ENCODE measurements at places on chromosomes 5 and 9.

DNA sequence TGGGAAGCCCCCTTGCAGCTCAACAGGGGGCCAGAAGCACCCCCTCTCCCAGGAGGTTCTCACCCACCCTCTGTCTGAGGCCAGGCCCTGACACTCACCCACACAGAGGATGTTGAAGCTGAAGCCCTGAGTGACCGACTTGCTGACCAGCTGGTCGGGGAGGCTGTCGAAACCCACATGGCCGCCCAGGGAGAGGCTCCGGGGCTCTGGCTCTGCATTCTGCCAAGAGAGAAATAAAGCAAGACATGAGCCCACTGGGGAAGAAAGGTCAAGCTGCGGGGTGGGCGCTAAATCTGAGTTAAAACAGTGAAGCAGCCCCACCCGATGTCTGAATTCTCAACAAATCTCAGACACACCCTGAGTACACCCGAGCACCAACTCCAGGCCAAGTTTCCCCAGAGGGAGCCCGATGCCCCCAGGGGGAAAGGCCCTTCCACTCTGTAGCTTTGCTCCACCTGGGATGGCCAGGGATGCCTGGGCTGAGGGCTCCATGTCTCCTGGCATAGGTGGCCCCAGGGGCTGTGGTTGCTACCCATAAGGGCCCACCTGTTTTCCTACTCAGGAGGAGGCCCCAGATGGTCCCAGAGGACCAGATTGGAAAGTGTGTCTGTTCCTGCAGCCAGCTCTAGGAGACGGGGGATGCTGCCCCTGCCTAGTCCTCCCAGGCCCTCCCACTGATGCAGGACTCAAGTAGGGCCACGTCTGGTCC lies 11.6 kb downstream of the SEPTIN8 start:
- no peak for DNase-seq

DNA sequence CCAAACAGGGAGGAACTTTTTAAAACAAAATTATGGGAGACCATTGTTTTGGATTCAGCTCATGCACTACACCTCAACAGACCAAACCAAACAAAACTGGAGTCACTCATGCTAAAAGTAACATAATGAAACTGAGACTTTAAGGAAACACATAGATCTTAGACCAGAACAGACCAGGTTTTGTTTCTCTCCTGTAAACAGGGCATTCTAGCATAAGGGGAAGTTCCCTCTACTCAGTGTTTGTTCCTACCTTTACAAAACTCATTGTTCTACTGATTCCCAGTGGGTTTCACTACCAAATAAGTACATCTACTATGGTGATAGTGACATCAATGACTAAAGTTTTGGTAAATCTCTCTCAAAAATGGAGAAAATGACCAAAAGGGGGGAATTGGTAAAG lies 1103.6 kb upstream of the EDIL3 start:
- no peak for DNase-seq

- no peak for DNase-seq
Measured at GRCh38 chr5:151019331-151019730, 1.1 kb upstream of the GPX3 start.

- no peak for DNase-seq
Measured at GRCh38 chr9:15738011-15738410, 185.2 kb downstream of the CCDC171 start.

DNA sequence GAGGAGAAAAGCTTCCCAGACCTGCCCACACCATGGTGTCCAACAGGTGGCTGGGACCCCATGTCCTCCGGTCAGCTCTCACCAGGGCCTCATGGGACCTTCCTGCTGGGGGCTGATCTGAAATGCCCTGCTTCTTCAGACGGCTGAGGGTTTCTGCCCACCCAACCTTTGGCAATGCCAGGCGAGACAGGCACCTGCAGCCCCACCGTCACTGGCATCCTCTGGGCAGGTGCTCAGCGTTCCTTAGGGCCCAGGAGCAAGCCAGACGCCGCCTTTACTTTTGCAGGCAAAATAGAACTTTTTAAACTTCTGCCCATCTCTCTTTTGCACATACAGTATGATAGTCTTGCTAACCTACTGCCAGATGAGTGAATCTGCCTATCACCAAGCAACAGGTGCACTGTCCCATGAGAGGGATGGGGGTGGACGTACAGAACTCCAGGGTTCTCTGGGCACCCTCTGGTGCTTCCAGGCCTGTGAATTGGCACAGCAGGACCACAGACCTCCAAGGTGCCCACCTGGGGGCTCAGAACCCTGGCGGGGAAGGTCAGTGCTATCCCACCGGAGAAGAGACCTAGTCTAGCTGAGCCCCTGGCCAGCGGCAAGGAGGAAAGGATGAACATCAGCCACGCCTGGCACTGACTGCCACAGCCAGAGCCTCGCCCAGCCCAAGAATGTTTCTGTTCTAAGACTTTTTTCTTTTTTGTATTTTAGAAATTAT lies 7.5 kb downstream of the OBP2B start:
- no peak for DNase-seq

Data from fibroblast of villous mesenchyme (primary cell).